ENCODE measurements at places on chromosomes 7 and 10. TPM values are rescaled to one million over a fixed set of nuclear protein-coding genes. Genes with fewer than 3 reads are reported as not detected.

GRCh38 chr7:138030679-138031351 is 28.9 kb upstream of the CREB3L2 start:
- DNase-seq = no peak

GRCh38 chr10:37490266-37490665 is 364.9 kb downstream of the ANKRD30A start:
- no peak for DNase-seq

- peak; percentile 97 for DNase-seq
Measured at GRCh38 chr7:128167042-128167701, 73.9 kb upstream of the LEP start.

DNA sequence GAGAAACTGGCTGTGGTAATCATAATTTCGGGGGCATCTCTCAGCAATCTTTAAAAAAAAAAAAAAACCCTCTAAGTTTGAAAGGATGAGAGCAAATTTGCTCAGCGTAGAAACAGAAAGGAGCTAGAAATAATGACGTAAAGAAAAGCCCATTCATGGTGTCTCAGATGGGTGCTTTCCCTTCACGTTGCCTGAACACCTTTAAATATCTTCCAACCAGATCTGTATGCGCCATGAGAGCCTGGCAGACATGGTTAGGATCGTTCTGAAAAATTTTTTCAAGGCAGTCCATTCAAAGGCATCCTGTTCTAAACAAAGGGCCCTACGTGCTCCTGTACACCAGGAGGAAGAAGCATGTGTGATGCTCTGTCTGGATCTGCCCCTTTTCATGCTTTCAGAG is 141.2 kb upstream of the C1QL3 start:
- DNase-seq = no peak

- no peak for DNase-seq
Measured at GRCh38 chr10:119055472-119055871, 25.1 kb downstream of the EIF3A start.

The LHPP gene
- total RNA-seq = 11.5 TPM

DNA sequence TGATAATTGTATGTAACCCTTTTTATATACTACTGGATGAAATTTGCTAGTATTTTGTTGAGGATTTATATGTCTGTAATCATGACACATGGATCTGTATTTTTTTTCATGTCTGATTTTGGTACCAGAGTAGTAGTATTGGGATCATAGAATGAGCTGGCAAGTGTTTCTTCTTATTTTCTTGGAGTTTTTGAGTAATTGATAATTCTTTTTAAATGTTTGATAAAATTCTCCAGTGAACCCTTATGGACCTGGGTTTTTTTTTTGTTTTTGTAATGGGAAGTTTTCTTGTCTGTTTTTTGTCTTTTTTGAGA is 28.4 kb downstream of the ZNF33A start:
- DNase-seq = no peak

The WEE2 gene
- not detected for total RNA-seq

DNA sequence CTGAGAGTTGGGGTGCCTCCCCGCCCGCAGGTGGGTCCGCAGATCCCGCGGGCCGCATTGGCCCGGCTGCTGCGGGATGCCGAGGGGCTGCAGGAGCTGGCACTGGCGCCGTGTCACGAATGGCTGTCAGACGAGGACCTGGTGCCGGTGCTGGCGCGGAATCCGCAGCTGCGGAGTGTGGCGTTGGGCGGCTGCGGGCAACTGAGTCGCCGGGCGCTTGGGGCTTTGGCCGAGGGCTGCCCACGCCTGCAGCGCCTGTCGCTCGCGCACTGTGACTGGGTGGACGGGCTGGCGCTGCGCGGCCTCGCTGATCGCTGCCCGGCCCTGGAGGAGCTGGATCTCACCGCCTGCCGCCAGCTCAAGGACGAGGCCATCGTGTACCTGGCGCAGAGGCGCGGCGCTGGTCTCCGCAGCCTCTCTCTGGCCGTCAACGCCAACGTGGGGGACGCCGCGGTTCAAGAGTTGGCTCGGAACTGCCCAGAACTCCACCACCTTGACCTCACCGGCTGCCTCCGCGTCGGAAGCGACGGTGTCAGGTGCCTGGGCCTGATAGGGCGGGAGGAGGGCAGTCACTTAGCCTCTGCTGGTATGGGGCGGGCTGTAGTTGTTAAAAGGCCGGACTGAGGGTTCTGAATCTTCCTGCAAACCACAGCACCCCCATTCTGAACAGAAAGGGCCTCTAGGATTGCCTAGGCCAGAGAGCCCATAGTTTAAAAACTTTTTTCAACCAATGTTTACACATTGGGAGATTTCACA is 1.3 kb downstream of the FBXL15 start:
- DNase-seq = peak; percentile 89

- DNase-seq = no peak
Measured at GRCh38 chr10:87945984-87946383, 82.6 kb downstream of the PTEN start.

DNA sequence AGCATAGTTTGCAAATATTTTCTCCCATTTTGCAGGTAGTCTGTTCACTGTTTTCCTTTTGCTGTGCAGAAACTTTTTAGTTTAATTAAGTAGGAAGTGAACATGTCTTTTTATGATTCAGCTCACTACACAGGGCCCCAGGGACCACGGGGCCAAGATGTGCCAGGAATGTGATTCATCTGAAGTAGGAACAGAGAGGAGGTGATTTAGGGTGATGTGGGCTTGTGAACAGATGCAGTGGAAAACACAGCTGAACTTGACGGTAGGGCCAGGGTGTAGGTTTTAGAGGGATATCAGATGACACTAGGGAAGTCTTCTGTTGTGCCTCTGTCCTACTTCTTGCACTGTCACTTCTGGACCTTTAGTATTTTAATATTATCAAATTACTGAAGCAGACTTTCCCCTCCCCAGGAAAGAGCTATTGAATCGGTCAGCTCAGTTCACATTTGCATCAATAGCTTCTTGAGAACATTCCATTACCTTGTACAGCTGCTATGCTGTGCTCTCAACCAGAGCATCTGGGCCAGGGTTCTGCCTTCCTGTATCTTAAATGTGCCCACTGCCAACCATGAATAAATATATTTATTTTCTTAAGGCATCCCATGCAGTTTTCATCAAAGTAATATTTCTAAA is 96.9 kb downstream of the OSBPL3 start:
- DNase-seq = no peak
